Coronary artery (tissue), 2 donors: ENCODE measurements at places on chromosomes 4 and X.

GRCh38 chr4:185534866-185535611 is at the start of gene PDLIM3:
PDLIM3 (minus strand) TSS chr4:185535507; CDS start chr4:185535434, 73 bp downstream.
- peak; percentile 91 for DNase-seq

DNA sequence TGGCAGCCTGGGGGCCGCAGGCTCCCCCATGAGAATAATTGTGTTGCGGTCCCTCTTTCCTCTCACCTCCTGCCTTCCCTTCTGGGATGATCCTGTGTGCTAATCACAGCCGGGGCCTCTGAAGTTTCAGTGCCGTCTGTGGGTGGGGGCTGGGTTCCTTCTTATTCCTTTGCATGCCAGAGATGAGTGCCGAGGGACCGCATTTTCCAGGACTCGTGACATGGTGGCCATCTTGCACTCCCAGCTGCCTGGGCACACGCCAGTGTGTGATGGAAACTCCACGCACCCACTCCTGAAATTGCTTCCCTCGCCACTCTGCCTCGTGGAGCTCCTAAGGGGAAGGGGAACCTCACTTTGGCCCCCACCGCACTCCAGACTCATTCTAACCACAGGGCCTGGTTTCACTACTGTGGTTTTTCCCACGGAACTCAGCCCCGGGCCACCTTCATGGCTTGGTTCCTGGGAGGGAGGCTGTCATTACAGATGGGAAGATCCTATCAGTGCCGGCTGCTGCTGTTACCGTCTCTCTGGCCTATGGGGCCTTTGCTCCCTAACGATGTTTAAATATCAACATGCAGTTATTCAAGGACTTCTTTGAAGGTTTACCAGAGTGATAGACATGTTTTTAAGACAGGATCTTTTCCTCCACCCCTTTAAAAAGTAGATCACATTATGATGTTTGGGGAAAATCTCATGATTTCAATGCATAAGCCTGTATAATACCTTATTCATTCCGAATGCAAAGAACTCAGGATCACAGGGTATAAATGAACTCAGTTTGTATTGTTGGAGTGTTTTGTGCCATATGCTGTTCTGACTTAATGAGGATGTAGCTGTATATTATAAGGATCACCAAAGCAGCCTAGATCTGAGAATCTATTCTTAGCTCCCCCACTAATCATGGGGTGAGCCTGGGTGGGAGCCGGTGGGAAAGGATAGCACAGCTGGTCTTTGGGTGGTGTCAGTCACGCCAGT is 89.6 kb downstream of the SORCS2 start:
- no peak for DNase-seq

GRCh38 chr4:1758306-1759121 is 34.6 kb upstream of the FGFR3 start:
- DNase-seq = no peak

GRCh38 chr4:34200535-34200934 is 2043.8 kb downstream of the ARAP2 start:
- DNase-seq = no peak

GRCh38 chrX:33188286-33188685 is 23.1 kb downstream of the DMD start:
- no peak for DNase-seq

DNA sequence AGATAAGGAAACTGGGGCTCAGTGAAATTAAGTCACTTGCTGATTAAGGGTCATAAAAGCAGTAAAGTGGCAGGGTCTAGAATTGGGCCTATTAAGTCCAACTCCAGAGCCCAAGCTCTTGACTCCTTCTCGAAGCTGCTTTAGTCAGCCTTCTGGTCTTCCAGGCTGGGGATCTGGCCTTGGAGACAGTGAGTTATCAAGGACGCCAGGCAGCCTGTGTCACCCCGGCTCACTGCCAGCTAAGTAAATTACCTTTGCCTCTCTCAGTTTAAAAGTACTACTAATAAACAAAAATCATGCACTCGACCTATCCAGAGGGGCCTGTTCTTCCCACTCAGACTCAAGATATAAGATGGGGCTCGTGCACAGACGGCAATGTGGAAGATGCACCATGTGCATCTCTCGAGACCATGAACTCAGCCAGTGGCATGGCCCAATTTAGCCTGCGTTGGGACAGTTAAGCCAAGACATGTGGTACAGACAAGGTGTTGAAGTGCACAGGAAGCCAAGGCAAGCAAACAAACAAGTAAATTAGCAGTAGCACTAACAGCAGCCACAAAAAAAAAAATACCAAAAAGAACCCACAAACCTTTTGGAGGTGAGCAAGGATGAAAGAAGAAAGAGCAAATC is 62.0 kb upstream of the MAP3K15 start:
- no peak for DNase-seq

DNA sequence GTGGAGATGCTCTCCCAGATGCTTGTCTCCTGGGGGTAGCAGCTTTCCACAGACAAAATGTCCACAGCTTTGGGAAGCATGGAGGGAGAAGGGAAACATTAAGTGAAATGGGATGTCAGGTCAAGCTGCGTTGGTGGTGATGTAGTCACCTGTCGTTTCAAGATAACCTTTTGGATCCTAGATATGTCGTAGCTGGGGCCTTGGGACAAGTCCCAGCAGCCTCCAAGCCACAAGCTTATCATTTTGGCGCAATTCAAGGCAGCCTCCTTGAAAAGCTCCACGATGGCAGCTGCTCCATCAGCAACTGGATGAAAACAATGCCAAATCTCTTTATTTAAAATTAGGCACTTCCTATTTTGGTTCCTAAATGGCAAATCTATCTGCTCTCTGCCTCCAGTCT is 52.0 kb downstream of the RTL9 start:
- no peak for DNase-seq

GRCh38 chrX:1444561-1445500 is 7.9 kb downstream of the ASMTL start:
- peak; percentile 43 for DNase-seq
